ENCODE measurements at places on chromosomes 3 and 15. TPM values are rescaled to one million over a fixed set of nuclear protein-coding genes. Genes with fewer than 3 reads are reported as not detected.

- no peak for DNase-seq
Measured at GRCh38 chr3:172229462-172229861, 190.1 kb downstream of the FNDC3B start.

- DNase-seq = no peak
Measured at GRCh38 chr3:60178931-60179653, 1072.2 kb downstream of the FHIT start.

GRCh38 chr3:31629054-31629453, 96.3 kb downstream of the STT3B start:
- no peak for DNase-seq

DNA sequence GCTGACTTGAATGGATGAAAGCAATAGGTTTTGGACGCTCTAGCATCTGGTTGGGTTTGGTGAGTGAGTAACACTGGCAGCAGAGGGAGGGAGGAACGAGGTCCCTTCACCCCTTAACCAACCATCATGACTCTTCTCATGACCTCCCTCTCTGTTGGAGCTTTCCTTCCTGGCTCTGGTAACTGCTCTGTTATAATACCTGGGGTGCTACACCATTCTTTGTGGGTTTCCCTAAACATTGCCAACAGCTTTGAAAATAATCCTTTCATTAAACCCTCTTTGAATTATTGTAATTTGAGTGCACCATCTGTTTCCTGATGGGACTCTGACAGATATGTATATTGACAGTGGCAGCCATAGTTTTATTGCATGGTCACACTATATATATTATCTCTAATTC, 146.2 kb upstream of the PTPRG start:
- DNase-seq = no peak

The CPLX3 gene
- total RNA-seq = 0.19 TPM
